ENCODE measurements at places on chromosomes 6 and 20.

GRCh38 chr6:76861403-76861802 is 601.9 kb downstream of the HTR1B start:
- no peak for DNase-seq

- no peak for DNase-seq
Measured at GRCh38 chr6:28865401-28866204, 58.2 kb downstream of the TRIM27 start.

- no peak for DNase-seq
Measured at GRCh38 chr6:47202644-47203205, 107.0 kb downstream of the TNFRSF21 start.

DNA sequence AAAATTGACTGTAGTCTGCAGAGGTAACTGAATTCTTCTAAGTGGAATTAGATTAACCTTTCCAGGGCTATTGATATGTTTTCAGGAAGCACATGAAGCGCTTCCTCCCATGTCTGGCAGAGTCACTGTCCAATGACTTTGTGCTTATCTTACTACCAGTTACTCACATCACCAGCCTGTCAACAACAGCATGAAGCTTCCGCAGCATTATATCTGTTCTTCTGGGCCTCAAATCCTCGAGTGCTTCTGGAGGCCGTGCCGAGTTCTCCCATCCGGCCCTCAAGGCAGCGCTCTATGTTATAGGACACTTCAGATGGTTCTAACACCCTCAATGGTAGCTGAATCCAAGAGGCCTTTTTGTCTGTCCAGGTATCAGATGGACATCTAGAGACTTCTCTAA is 33.2 kb downstream of the PSMG4 start:
- DNase-seq, result no peak

DNA sequence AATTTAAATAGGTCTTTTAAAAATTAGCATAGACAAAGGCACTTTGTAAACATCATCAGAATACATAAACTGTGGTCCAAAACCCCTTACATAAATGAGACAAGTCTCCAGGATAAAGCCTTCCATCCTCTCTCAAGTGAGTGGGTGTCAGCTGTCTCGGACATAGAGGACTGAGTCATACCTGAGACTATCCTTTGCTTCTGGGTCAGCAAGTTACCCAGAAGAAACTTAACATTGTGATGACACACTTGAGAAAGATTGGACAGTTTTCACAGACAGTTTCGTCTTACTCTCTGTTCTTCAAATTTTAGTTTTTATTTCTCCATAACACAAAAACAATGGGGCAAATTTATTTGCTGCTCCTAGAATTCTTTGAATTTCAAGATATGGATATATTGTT is 838.0 kb downstream of the DHX35 start:
- DNase-seq, result no peak

DNA sequence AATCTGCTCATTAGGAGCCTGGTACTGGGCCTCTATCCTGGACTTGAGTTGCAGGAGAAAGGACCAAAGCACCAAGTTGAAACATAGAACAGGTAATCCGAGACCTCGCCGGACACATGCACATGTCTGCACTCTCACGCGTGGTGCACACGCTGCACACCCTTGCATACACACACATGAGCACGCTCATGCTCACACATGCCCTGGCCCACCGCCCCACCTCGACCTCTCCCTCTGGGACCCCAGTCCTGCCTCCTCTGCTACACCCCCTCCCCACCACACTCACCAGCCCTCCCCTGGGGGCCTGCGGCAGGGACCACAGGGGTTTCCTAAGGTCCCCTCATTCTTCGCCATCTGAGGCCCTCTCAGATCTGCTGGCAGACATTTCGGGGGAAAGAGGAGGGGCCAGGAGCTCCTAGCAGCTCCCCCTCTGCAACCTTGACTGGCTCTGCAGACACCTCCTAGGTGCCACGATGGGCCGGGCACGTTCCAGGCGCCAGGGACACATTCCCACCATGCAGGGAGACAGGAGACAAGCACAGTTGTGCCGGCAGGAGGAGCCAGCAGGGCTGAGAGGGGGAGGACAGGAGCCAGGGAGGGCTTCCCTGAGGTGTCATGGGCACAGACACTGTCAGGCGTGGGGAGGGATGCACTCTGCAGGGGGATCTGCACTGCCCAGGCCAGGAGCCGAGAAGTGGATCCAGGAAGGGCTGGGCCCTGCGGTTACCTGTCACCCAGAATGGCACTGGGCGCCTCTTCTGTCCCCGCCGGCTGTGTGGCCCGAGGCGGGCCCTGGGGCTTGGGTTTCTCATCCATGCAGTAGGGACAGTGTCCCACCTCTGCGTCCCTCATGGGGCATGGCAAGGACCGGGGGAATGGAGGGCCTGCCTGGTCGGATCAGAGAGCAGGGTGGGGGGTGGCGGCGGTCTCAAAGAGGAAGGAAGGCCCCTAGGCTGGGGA is 25.6 kb upstream of the LSM14B start:
- DNase-seq, result no peak

GRCh38 chr20:8152183-8152582 is 20.1 kb downstream of the PLCB1 start:
- no peak for DNase-seq

DNA sequence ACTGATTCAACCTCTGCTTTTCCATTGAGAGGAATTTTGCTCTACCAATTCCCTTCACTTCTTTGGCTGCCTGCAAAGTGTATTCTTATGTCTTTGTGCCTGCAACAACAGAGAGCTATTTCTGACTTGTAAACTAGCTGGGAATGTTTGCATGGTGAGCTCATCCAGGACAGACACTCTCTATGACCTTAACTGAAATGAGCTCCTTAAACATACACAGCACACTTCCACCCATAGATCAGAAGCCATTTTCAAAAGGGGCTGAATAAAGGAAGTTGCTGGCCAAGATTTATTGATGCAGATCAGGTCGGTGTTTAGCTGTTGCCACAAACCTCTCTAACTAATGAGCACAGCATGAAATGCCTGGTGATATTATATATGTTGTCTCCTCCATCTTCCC is 377.7 kb downstream of the BTBD9 start:
- DNase-seq, result peak; percentile 66

DNA sequence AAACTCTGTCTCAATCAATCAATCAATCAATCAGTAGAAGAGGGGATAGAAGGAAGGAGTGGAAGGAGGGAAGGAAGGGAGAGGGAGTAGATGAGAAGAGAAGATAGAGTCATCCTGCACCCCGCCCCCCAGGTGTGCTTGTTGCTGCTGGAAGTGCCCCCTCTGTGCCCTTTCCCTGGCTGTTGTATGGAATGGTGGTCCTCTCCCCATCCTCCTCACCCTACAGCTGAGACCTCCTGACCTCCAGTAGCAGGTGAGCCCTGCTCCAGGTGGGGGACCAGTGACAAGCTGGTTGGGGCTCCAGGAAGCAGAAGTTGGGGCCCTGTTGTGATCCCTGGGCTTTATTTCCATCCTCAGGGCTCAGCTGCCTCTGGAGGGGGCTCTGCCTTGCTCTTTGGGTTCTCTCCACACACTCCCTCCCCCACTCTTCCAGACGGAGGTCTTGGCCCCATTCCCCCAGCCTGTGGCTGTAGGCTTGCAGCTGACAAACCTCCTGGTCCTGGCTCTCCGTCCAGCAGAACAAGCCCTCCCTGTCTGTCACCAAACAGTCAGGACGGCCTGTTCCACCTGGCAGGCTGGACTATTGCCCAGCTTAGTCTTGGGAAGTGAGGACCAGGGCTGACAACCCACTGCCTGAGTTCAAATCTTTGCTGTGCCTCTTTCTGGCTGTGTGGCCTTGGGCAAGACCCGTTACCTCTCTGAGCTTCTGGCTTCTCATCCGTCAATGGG is 26.0 kb upstream of the SCRT2 start:
- DNase-seq, result no peak

DNA sequence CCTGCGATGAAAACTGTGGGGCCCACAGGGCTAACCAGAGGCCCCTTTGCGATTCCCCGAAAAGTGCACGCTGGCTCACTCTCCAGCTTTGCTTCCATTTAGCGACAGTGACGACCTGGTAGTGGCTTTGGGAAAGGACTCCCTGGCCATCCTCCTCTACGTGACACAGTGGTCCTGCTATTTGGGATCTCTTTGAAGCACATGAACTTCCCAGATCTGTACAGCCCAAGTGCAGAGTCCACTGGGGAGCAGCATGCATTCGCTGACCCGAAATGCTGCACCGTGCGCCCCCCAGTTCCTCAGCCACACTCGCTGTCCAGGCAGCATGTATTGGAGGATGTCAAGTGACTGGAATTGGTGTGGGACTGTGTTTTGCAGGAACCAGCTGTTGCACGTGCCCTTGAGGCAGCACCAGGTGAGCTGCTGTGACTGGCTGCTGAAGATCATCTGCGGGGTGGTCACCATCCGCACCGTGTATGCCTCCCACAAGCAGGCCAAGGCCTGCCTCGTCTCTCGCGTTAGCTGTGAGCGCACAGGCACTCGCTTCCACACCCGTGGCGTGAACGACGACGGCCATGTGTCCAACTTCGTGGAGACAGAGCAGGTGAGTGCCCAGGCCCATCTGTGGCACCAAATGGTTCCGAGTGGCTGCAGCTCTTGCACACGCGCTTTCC is 51.6 kb downstream of the SYNJ2 start:
- DNase-seq, result no peak

- no peak for DNase-seq
Measured at GRCh38 chr20:61534346-61534745, 282.3 kb downstream of the CDH4 start.

DNA sequence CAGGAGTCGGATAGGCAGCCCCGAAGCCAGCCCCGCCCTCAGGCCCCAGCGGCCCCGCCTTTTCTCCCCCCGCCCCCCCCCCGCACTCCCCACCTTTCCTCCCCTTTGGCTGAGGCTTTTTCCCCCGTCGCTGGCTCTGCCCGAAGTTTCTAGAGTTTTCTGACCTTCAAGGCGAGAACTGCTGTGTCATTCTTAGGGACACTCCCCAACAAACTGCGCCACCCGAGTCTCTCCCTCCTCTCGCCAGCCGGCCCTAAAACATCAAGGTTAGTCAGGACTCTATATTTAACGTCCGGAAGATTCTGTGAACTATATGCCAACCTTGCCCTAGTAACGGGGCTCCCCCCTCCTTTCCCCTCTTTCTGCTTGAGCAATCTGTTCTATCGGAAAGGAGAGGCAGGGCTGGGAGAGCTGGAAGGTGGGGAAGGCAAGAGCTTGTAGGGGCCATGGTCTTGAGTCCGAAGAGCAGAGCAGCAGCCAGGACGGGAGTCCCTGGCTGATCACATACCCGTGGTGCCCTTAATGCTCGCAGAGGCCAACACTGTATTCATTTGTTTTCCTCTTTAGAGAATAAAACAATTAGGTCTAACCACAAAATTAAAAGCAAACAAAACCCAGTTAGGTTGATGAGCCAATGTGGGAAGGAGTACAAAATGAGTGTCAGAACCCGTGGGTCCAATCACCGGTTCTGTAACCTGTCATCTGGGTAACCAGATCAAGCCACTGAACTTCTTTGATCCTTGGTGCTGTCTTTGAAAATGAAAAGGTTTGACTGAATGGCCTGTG is 5.3 kb upstream of the HSPA1B start:
- DNase-seq, result no peak

- no peak for DNase-seq
Measured at GRCh38 chr6:14818422-14818884, 427.4 kb upstream of the JARID2 start.

DNA sequence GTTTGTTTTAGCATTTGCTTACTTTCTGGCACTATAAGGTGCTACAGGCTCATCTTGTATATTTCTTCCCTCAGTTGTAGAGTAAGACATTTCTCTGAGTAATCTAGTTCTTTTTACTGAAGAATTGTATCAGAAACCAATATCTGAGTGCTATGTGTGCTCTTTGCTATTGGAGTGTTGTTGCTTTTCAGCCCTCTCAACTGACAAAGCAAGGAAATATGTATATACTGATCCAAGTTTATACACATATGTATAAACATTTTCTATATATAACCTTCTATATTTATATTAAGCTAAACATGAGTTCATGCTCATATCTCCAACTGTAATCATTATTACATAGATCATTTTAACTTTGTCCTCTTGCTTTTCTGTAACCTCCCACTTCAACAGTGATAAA is 405.7 kb downstream of the RFPL4B start:
- no peak for DNase-seq

DNA sequence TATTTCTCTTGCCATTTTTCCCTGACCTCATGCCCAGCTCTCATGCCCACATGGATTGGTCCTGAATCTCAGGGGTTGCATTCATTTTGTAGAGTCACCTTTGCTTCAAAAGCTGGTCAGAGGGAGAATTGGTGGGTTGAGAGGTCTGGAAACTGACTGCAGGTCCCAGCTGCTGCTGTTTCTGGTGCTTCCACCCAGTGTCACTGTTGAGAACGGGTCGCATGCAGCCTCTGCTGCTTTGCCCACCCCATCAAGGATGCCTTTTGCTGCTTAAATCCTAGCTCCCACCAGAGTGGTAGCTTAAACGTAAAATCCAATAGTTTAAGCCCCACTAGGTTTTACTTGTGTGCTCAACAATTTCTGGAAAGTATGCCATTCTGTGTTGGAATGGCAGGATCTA is 211.4 kb upstream of the TSHZ2 start:
- no peak for DNase-seq

DNA sequence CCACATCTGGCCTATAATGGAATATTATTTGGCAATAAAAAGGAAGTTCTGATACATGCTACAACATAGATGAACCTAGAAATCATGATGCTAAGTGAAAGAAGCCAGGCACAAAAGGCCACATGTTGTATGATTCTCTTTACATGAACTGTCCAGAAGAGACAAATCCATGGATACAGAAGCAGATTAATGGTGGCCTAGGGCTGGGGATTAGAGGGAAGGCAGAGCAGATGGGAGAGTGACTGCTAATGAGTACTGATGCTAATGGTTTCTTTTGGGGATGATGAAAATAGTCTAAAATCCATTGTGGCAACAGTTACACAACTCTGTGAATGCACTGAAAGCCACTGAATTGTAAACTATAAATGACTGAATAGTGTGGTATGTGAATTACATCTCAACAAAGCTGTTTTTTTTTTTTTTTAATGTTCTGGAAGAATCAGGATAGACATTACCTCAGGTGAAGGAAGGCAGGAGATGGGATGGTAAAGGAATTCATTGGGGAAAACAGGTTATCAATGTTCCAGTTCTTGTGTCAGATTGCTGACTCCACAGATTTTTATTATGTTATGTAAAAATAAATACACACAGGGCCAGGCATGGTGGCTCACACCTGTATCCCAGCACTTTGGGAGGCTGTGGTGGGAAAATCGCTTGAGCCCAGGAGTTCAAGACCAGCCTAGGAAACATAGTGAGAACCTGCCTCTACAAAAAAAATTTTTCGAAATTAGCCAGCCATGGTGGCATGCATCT is 8.9 kb upstream of the SOX12 start:
- no peak for DNase-seq

DNA sequence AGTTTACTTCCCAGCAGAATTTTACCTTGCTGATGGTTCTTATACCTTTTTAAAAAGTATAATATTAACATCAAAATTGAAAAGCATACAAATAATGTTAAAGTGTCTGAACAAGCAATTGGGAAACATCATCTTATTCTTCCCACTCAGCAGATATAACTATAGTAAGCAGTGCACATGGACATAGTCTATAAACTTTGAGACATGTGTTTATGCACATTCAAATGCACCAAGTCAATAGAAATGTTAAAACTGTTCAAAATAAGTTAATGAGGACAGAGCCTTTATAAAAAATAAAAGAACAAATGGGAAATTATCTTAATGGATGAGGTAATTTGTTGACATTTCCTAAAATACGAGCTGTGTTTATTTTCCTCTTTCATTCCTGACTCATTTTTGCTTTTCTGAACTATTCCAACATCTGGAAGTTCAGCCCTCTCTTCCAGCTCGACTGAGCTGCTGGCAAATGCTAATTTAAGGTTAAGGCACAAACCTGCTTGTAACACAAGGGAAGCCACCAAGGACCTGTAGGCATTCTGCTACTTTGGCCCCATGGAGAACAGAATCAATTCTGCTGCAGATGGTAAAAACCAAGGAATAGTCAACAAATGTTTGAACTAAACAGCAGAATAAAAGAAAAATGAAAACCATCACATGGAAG is 110.3 kb upstream of the MAP3K4 start:
- no peak for DNase-seq

Data from pulmonary artery endothelial cell (primary cell).